ENCODE measurements at places on chromosomes 11 and 22.
A peak's percentile ranks its signal among the peaks of the same experiment; 100 is the strongest.

DNA sequence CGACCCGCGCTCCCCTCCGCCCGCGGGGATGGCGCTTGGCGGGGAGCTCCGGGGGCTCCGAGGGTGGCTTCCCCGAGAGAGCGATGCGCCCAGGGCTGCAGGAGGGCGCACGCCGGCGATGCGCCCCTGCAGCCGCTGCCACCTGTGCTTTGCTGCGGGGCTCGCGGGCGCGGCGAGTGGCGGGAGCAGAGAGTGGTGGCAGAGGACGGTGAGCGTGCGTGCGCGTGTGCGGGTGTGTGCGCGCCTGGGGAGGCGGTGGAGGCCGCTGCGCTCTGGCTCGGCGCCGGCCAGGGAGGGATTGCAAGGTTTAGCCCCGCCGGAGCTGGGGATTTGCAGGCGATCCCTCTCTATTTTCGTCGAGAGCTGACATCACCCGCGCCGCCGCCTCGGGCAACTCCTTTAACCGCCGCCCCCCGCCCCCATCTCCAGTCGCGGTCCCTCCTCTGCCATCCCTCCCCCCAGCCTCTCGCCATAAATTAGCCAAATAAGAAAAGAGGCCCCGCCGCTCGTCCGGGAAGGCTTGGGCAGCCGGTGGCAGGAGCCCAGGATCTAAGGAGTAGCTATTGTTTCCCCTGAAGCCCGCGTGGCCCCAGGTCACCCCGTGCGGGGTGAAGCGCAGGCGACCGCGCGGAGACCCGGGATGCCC, at the start of gene SLC1A2:
Gene SLC1A2 (minus strand): TSS at position 375 of the 646 bp plus-strand sequence. CDS start 592 bp downstream, outside the sequence.
- DNase-seq: peak; percentile 36

DNA sequence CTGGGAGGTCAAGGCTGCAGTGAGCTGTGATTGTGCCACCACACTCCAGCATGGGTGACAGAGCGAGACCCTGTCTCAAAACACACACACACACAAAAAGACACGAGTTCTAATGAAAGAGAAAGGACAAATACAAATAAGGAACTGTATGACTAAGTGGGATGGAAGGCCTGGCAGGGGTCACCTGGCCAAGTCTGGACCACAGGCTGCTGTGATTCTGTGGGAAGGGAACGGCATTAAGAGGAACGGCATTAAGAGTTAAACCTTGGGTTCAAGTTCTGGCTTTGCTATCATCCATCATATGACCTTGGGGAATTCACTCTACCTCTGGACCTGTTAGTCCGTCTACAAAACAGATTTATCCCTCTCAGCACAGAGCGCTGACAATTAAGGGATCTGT, 47.7 kb downstream of the LRFN4 start:
- no peak for DNase-seq

DNA sequence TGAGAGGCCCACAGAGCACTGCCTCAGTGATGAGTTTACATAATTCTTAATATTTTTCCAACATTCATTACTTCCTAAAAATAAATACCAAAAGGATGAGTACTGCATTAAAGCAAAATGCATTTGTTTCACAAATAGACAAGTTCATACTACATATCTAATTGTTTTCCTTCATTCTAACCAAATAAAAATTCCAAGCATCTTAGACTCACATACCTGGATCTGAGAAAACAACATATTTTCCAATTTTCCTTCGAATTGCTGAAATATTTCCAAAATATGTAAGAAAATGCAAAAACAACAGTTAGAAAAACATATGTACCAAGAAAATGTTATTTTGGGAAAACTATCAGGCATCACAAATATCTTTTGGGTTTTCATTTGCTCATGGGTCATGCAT, 127.9 kb upstream of the CEP126 start:
- DNase-seq: peak; percentile 43

DNA sequence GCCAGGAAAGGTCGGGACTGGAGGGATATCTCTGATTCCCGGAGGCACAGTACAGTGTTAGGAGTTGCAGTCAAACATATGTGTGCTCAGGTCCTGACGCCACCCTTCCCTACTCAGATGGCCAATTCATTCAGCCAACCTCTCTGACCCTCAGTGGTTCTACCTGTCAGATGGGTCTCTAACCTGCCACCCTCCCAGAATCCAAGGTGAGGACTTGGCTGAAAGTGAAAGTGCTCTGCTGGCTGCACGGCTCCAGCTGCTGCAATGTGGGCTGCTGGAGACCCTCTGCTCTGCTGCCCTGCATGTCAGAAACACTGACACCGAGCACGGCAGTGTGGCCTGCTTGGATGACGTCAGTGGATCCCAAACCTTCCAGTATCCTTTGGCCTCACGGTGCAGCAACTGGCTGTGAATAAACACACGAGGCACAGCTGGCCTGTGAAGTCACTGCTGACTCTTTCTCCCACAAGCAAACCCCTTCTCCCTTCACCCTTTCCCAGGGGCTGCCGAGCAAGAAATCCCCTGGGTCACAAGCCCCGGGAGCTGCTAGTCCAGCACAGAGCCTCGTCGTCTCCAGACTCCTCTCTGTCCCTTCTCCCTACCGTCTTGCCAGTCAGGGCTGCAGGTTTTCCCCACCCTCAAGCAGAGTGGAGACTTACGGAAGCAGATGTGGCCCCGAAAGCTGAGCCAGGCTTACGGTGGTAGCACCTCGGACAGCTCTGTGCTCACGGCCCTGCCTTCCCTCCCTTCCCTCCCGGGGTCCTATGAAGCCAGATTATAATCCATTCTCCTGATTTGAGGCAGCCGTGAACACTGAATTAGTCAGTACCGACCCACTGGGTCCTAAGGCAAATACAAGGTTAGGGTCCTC, 24.3 kb downstream of the KIAA0930 start:
- DNase-seq: no peak

- no peak for DNase-seq
Measured at GRCh38 chr11:16890442-16890841, 123.8 kb downstream of the PLEKHA7 start.

DNA sequence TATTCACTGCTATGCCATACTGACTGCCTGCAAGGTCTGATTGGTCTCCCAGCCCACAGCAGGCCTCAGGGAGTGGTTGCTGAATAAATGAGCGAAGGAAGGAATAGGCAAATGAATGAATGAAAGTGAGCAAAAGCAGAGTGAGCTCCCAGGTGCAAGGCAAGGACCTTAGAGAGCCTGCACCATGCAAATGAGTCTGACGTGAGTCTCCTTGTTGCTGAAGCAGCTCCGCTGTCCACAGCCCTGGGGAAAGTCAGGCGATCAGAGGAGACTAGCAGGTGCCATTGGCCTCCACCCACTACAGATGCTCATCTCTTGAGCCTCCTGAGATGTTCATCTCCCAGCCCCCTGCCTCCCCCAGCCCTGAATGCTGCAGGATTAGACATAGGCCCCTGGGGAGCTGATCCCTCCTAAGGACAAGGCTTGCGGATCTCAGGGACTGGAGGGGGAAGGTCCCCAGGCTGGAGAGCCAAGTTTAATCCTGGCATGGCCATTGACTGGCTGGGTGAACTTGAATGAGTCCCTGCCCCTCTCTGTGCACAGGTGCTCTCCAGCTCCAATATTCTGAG, 22.1 kb downstream of the GDPD5 start:
- no peak for DNase-seq

DNA sequence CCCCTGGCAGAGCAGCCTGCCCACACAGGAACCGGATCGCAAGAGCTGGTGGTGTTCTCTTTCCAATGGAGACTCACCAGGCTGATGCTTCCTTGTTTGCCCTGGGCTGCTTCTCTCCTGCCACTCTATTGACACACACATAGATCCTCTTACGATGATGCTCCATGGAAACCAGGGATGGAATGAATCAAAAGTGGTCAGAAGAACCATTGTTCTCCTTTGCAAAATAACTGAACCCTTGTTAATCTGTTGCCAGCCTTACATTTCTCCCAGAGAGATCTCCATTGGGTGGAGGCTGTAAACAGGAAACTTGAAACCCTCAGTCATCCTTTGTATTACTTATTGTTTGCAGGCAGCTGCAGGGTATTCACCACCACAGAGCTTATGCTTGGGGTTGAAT, 24.6 kb upstream of the LDLRAD3 start:
- no peak for DNase-seq

DNA sequence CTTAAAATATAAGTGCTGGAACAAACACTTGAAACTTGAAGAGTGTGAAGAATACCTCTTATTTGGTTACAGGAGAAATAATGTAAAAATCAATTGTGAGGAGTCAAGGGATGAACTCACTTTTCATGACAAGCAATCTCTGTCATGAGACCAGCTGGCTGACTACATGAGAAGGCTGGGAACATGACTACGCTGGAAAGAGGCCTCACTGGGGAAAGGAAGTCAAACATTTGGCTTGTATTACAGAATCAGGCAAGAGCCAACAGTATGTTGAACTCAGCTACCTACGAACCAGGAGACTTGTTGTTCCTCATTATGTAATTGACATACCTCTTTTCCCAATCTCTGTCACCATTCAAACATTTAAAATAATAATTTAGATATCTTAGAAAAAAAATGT, 14.4 kb downstream of the DCDC1 start:
- DNase-seq: peak; percentile 22

DNA sequence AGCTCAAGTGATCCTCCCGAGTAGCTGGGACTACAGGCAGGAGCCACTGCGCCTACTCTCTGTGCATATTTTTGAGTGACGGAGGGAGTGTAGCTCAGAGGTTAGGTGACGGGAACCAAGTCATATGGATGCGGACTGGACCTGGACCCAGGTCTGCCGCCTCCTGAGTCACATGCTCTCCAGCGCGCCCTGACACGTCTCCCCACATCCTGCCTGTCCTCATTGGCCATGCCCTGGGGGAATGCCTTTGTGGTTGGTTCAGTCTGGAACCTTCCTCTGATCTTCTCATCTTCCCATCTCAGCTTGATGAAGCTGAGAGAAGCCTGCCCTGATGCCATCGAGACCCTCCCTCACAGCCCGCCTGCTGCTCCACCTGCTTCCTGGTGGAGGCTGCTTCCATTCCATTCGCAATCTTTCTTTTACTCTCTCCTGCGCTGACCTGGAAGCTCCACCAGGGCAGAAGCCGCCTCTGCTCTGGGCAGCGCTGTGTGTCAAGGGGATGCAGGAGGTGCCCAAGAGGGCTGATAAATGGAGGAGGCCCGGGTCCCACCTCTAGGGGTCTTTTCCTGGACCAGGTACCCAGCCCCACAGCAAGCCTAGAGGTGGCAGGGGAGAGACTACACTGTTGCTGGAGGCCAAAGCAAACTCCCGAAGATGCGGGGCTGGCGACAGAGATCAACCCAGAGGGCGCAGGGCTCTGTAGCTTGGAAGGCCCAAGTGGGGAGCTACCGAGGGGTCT, 13.9 kb upstream of the BAIAP2L2 start:
- no peak for DNase-seq

DNA sequence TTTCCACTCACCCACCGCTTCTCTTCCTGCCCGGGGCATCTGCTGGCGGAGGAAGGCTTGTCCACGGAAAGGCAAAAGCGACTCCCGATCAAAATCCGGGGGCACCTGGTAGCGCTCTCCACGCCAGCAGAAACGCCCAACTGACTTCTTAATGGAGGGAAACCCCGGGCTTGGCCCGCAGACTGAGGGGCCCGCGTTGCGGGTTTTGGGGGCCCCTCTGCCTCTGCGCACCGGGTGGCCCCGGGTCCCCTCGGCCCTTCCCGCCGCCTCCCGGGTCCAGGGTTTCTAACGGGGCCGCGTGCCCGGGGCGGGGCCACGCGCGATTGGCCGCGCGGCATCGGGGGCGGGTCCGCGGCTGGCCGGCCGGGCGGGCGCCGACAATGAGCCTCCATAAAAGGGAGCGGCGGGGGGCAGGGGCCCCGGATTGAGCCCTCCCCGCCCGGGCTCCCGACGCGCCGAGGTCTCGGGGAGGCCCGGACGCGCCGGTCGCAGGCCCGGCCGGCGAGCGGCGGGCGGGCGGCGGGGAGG, at the start of gene SPINDOC:
Gene SPINDOC (plus strand): TSS at position 422 of the 528 bp plus-strand sequence. CDS start 231 bp downstream, outside the sequence.
- DNase-seq: peak; percentile 58

DNA sequence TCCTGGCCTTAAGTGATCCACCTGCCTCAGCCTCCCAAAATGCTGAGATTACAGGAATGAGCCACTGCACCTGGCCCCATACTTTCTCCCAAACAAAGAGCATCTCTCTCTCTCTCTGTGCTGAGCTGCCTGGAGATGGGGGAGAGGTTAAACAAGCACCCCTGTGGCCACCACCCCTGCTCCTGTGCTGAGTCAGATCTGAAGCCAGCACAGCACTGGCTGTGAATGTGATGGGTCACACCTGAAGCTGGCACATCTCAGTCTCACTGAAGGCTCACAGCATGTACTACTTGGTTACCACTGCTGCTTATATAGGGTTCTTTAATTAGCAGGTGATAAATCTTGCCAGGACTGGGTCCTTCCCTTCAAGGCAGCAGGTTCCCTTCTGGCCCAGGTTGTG, 10.8 kb upstream of the WEE1 start:
- DNase-seq: no peak

DNA sequence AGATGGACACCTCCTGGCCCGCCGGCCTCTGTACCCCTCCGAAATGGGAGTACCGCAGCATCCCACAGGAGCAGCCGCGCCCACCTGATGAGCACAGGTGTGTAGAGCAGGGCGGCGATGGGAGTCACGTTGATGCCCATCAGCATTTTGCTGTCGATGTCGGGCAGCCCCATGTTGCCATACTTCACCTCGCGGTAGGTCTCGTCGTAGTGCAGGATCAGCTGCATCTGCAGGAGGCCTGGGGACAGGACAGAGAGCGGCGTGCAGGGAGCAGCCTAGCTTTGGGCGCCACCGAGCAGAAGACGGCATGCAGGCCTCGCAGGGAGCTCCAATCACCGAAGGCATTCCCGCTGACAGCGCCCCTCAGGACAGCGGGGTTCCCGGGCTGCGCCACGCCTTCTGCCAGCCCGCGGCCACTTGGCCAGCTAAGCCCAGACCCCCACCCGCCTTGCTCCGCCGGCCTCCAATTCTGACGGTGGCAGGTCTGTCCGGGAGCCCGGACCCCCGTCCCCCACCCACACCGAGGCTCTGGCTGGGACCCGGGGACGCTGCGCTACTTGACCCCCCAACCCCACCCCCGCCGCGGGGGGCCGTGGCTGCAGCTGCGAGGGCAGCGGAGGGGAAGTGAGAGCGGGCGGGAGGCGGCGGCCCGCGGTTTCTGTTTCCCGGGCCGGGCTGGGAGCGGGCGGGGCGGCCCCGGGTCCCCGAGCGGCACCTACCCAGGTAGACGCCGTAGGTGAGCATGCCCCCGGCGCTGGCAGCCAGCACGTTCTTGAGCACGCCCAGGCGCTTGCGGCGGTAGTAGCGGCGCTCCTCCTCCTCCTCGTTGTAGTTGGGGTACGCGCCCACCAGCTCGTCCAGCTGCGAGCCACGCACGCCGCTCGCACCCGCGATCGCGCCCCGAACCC, 705 bp downstream of the UNC93B1 start:
- no peak for DNase-seq

DNA sequence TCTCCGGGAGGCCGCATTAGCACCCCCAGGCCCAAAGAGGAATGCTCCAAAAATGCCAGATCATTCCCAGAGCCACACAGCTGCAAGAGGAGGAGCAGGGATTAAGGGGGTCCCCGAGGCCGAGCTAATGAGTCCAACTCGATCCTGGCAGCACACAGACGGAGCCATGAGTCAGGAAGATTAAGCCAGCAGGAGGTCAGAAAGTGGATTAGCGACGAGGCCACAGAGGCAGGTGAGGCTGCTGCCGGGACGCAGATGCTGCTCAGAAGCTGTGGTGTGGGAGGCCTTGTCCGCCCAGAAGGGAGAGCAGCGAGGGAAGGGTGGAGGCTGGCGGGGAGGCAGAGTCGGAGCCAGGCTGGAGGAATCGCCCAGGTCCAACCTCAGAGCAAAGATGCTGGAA, 120.5 kb downstream of the SHANK2 start:
- DNase-seq: no peak
